ENCODE measurements at places on chromosomes 16 and 17.

DNA sequence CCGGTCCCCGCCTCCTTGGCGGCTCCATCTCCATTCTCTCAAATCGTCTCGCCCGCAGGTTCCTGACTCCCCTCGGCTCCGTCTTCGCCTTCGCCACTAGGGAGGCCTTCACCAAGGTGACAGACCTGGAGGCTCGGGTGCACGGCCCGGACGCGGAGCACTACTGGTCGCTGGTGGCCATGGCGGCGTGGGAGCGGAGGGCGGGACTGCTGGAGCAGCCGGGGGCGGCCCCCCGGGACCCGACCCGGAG, 862 bp downstream of the GLTPD2 start:
- no peak for DNase-seq

DNA sequence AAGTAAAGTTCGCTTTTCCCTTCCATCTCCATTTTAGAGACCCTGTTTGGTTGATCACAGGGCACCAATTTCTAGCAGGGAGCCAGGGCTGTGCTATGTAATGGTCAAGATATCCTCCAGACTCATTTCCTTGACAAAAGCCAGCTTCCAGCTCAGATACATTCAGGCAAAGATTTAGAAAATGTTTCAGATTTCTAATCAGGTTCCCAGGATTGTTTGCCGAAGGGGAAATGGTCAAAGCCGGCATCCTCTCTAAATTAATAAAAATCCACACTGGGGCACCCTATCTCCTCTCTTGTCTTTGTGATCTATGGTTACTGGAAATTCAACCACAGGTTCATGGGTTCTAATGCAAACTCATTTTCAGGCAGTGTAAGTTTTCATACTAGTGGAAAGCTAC, 686.8 kb upstream of the KIF2B start:
- DNase-seq = no peak

DNA sequence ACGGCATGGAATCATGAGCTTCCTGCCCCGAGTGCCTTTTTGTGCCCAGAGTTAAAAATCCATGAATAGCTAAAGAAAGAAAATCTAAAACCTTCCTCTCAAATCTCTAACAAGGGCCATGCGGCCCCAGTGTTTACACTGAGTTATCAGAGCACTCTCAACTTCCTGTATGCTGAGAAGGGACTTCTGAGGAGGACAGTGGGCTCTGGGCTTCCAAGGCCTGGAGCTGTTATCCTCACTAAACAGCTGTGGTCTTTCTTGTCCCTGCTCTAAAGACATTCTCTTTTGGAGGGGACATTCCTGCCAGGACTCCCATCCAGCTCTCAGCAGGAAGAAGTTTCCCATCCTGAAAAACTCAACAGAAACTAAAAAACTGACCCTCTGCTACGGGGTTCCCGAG, 135.6 kb downstream of the AATF start:
- DNase-seq = no peak

DNA sequence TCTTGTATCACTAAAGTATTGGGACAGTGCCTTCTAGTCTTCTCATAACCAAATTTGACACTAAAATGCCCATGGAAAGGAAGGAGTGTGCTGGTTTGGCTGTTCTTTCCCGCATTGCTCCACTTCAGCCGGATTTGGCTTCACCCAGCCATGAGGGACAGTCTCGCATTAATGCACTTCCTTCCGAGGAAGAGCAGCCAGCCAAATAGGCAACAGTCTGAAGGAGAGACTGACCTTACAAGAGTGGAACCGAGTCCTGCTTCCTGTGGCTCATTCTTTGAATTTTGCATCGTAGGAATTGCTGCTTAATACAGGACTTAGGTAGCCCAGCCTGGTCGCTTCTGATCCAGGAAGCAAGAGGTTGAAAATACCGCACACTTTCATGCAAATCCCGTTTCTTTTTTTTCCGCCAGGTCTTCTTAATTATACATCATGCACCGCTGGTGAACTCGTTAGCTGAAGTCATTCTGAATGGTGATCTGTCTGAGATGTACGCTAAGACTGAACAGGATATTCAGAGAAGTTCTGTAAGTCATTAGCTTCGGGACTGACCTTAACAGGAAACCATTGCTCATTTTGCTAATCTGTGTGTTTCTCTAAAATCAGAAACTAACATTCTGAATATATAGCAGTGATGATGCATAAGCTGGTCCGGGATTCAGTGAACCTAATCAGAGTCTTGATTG, 38.2 kb downstream of the CLEC16A start:
- DNase-seq = no peak

- peak; percentile 8 for DNase-seq
Measured at GRCh38 chr16:30526137-30526822, at the start of gene ZNF768. ZNF768 (minus strand) TSS chr16:30526566; CDS start chr16:30526413, 153 bp downstream.

DNA sequence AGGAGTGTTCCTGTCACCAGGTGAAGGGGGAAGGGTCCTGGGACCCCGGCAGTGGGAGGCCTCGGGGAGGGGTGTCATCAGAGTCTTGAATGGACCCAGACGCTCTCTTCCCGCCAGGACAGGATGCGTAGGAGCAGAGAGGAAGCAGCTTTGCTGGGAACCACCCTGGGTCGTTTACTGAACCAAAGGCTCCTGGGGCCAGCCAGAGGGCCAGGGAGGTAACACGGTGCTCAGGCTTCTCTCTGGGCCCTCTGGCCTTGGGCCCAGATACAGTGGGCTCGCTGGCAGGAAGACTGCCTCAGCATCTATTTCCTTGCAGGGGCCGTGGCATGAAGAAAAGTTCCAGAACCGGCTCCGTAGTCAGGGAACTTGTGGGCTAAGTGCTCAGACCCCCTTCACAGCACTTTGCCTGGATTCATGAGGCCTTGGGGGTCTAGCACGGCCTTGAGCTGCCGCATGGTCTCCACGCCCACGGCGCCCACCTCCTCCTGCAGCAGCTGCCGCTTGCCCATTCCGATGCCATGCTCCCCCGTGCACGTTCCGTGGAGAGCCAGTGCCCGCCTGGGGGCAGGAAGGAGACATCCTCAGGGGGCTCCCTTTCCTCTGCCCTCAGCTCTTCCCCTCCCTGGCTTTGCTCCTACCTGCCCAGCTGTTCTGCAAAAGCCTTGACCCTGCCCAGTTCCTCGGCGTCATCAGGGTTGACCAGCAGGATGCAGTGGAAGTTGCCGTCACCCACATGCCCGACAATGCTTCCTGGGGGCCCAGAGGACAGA, 4.4 kb downstream of the LDHD start:
- peak; percentile 58 for DNase-seq

DNA sequence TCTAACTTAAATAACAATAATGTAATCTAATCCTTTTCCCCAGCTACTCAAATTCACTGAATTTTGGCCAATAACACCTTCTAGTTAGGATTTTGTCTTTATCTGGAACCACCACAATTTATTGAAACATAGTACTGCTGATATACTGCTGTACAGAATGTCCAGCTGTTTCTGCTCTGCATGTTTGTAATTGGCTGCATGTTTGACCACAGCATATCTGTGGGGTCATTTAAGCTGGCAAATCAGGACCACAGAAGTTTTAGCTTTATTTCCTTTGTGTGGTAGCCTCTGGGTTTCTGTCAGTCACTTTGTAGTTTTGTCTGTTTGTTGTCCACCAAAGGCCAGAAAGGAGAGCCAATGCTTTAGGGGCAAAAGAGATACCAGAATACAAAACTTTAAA, 22.2 kb upstream of the RAB11FIP4 start:
- DNase-seq = no peak

DNA sequence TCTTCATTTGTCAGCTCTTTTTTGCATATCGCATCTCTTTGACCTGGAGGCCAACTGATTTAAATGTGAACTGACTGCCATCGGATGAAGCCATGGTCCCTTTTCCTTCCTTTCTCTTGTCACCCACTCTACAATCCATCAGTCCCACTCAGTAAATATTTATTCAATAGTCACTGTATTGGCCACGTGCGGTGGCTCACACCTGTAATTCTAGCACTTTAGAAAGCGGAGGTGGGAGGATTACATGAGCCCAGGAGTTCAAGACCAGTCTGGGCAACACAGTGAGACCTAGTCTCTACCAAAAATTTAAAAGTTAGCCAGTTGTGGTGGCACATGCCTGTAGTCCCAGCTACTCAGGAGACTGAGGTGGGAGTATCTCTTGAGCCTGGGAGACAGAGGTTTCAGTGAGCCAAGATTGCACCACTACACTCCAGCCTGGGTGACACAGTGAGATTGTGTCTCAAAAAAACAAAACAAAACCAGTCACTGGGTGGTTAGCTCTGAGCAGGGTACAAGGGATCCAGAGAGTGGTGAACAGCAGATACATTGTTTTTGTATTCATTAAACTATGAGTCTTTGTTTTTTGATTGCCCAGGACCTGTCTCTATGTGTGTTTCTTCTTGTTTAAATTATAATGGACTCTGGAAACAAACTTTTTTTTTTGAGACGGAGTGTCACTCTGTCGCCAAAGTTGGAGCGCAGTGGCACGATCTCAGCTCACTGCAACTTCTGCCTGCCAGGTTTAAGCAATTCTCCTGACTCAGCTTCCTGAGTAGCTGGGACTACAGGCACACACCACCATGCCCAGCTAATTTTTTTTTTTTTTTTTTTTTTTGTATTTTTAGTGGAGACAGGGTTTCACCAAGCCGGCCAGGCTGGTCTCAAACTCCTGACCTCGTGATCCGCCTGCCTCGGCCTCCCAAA, 6.9 kb downstream of the PHAF1 start:
- DNase-seq = peak; percentile 37

DNA sequence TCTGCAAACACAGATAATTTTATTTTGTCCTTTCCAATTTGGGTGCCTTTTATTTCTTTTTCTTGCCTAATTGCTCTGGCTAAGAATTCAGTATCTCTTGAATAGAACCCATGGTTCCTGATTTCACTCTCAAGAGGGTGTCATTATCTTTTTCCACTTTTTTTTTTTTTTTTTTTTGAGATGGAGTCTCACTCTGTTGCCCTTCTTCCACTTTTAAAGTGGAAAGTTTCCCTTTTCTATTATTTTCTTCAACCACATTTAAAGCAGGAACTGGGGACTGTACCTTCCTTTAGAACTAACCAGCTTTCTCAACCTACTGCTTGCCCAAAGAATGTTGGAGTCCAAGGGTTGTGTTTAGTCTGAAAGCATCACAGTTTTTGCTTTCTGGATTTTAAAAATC, 31.1 kb downstream of the SLFN11 start:
- peak; percentile 26 for DNase-seq

- peak; percentile 97 for DNase-seq
Measured at GRCh38 chr16:85306071-85306792, 194.0 kb upstream of the CIBAR2 start.

GRCh38 chr16:11452746-11453389, 107.6 kb downstream of the RMI2 start:
- no peak for DNase-seq

DNA sequence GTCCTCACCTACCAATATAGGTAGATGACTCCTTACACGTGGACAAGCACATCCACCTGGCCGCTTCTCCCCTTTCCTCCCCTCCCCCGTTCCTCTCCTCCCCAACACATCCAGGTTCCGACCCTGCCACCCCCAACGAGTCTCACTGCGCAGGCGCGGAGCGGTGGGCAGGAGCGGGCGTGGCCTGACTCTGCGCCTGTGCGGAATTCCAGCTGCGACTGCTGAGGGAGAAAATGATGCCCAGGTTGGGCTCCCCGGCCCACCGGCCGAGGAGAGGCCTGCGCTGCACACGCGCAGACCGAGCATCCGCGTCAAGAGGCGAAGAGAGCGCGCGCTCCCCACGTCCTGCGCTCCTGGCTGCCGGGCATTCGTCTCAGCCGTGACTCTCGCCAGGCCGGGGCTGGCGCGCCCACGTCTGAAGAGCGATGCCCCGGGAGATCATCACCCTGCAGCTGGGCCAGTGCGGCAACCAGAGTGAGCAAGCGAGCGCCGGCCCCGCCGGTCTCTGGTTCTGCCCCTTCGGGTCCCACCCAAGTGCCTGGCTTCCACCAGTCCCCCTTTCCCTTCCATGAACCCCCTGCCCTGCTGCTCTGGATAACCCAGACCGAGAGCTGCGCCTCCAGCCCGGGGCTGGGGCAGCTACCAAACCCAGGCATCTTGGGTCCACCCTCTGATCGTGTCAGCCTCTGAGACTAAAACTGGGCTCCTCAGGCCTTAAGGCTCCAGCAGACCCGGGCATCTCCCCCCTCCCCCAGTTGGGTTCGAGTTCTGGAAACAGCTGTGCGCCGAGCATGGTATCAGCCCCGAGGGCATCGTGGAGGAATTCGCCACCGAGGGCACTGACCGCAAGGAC, at the start of gene TUBG2:
TSS of gene TUBG2 (plus strand) at position 206 of the 853 bp plus-strand sequence. CDS start at position 426, 220 bp downstream.
- peak; percentile 60 for DNase-seq

GRCh38 chr17:70661342-70662222, 492.2 kb downstream of the KCNJ2 start:
- no peak for DNase-seq

DNA sequence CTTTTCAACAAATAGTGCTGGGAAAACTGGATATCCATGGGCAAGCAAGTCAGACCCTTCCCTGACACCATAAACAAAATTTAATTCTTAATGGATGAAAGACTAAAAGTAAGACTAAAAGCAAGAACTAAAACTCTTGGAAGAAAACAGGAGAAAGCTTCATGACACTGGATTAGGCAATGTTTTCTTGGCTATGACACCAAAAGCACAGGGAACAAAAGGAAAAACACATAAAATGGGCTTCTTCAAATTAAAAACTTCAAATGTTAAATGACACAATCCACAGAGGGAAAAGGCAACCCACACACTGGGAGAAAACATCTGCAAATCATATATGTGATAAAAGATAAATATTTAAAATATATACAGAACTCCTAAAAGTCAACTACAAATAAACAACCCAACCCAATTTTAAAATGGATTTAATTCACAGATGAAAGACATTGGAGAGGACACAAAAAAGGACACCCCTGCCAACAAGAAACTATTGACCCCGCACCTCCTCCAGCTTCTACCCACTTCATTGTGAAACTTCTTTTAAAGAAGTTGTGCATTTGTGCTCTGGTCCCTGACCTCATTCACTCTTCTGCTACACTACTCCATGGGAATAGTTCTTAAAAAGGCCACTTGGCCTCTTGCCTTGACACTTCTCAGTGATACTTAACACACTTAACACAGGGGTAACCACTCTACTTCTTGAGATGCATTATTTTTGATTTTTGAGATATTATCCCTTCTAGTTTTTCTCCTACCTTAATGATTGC, 80.3 kb downstream of the TRIM37 start:
- DNase-seq = peak; percentile 72

- DNase-seq = no peak
Measured at GRCh38 chr17:44023545-44024270, 8.9 kb upstream of the TMEM101 start.

GRCh38 chr17:7748076-7748775, 30.7 kb downstream of the DNAH2 start:
- no peak for DNase-seq

- DNase-seq = no peak
Measured at GRCh38 chr16:78906135-78906534, 694.4 kb downstream of the MAF start.

- DNase-seq = no peak
Measured at GRCh38 chr17:65518256-65518655, 43.2 kb downstream of the AXIN2 start.

- DNase-seq = no peak
Measured at GRCh38 chr17:73196500-73196899, 3.6 kb downstream of the COG1 start.

DNA sequence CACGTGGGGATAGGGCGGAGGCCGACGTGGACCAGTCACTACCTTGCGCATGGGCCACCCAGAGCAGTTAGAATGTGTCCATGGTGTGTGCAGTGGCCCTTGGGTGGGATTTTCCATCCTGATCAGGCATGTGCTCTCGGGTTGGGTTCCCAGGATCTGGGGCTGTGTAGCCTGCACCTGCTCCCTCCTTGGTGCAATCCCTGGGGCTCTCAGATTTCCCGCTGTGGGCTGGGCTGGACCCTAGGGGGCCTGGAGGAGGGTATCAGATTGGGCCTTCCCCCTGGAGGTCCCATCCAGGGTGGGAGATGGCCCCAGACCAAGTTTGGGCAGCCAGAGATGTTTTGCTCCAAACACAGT, 1.3 kb downstream of the SMTNL2 start:
- DNase-seq = no peak

- peak; percentile 56 for DNase-seq
Measured at GRCh38 chr16:55835581-55835980, 2.7 kb upstream of the CES1 start.
